Occipital lobe (tissue), 3 donors: ENCODE measurements at places on chromosomes 16 and 17. TPM values are rescaled to one million over a fixed set of nuclear protein-coding genes. Genes with fewer than 3 reads are reported as not detected.

- no peak for DNase-seq
These were observed 6.4 kb downstream of the CYB561 start for GRCh38 chr17:63439687-63440086.

PRDM7 gene
- not detected for total RNA-seq

DNA sequence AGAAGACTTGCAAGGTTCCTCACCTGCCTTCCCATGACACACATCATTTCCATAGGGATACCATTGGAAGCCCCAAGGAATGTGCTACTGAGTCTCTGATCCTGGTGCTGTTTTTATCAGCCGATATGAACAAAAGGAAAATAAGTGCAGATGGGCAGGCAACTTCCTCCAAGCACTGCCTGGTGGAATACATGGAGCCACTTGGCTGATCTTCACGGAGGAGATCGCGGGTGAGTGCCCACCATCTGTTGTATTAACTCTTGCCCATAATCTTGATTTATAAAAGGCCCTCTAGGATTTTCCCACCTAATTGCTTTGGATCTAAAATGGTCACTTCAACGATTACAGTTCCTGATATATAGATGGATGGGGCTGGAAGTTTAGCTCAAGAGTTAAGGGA is 24.7 kb upstream of the CDRT15 start:
- DNase-seq: no peak

DNA sequence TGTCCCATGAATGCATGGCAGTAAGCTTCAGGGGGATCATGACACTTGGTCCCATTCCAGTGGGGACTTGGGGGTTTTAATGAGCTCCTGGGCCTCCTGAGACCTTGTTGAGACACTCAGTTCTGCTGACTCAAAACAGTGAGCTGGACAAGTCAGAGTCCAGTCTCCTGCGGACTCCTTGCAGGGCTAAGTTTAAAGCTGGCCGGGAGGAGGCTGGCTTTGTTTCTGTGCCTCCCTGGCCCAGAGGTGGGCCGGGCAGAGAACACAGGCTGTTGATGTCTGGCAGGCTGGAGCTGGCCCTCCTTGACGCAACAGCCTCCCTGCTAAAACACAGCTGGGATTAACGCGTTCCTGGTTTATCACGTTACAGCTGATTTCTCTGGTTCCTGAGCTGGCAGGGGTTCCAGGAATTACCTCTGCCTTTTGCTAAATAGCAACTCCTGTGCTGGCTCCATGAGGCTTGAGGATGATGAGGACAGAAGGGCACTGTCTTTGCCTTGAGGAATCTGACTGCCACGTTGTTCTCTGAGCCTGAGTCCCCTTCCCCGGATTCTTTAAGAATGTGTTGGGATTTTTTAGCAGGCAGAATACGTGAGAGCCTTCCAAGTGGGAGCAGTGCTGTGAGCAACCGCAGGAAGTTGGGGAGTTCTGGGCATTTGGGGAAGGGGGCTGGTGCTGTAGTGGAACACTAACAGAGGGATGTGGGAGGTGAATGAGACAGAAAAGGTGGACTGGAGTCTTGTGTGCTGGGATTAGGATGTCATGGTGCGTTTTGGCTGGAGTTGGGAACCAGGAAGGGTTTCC is 2.0 kb downstream of the GPT2 start:
- no peak for DNase-seq

DNA sequence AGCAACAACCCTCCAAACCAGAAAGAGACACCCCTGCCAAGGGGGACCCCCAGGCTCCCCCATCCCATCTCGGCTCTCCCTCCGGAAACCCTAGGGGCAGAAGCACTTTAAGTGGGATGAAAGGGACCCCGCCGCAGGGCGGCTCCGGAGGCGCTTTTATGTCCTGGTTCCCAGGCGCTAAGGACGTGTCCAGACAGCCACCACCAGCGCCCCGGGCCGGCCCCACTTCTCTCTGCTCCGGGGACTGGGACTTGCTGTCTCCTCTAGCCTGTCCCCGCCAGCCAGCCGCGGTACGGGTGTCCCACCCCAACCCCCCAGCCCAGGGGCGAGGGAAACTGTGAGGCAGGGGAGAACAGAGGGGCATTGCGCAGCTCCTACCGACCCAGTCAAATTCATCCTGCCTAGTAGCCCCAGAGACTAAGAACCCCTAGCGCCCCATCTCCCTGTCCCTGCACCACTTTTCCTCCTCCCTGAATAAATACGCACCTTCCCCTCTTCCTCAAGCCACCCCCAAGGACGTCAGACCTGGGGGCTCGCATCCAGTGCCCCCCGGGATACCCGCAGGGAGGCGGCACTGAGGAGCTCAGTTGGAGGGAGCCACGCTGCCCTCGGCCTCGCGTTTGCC is 4.1 kb downstream of the SP6 start:
- DNase-seq: no peak

RHBDL1 gene
- 1.4 TPM for total RNA-seq

DNA sequence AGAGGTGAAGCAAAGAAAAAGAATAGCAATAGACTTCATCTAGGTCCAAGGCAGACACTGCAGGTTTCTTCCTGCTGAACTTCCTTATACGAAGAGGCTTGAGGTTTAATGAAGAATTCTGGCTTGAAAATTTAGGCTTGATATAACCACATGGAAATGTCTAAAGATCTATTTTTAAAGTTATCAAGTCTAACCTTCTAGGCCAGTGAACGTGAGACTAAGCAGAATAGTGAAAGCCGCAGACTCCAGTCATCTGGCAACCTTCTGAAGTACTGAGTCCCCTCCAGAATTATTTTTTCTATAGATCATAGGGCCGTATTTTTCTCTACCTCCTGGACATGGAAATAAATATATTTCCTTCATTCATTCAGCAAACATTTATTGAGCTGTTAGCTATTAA is 333.6 kb downstream of the BCAS3 start:
- no peak for DNase-seq

DNA sequence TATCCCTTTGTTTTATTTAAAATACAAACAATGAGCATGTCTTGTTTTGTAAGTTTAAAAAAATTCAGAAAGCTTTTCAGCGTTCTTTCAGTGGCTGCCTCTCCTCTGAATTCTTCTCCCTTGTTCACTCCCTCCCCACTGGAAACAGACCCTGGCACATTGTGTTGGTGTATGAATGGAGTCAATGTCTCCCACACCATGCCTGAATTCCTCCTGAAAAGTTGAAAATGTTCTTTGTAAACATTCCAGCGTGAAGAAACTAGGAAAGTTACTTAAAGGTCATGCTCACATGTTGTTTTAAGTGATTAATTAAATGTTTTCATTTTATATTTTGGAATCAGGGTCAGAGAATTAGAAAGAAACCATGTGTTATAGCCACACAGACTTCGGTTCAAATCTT is 136.9 kb upstream of the DYNLRB2 start:
- DNase-seq: no peak

DNA sequence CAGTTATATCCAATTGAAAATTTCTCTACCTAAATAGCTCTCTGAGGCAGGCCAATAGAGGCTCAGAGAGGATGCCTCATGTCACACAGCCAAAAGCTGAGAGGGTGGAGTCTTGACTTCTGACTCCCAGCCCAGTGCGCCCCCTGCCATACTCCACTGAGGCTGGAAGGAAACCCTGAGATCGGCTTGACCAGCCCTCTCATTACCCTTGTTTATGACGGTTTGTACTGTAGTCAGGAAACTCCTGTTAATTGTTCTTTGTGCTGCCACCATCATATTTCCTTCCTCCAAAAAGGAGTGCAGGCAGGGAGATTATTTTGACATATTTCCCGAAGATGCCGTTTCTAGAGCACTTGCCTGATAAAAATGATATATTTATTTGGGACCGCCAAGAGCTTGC is 107.9 kb downstream of the AIPL1 start:
- no peak for DNase-seq

CCL1 gene
- total RNA-seq: 0.47 TPM
